ENCODE measurements at places on chromosomes 1 and 21. TPM values are rescaled to one million over a fixed set of nuclear protein-coding genes. Genes with fewer than 3 reads are reported as not detected.

GRCh38 chr1:76015478-76016103 is 59.0 kb upstream of the ST6GALNAC3 start:
- no peak overlapping the region for H3K4me3 ChIP-seq
- DNase-seq, result no peak
- H3K4me1 ChIP-seq, result no peaks in the 10 kb centered on the region
- H3K27me3 ChIP-seq, result no peaks in the 10 kb centered on the region
- no peak overlapping the region for H3K27ac ChIP-seq
- H3K36me3 ChIP-seq, result no peaks in the 10 kb centered on the region

- no peaks in the 10 kb centered on the region for H3K36me3 ChIP-seq
- H3K27ac ChIP-seq, result no peak overlapping the region
- peaks cover 8% of the 10 kb centered on the region for H3K27me3 ChIP-seq
- no peak overlapping the region for H3K4me3 ChIP-seq
- no peaks in the 10 kb centered on the region for H3K4me1 ChIP-seq
- DNase-seq, result no peak
Observed at GRCh38 chr1:21574466-21575151, 65.4 kb downstream of the ALPL start.

Gene KCNE2
- total RNA-seq, result not detected

Gene CLCA1
- total RNA-seq, result not detected

All from activated CD4-positive, alpha-beta memory T cell treated with anti-CD3 and anti-CD28 coated beads for 36 hours (primary cell).